Suppressor macrophage (primary cell): ENCODE measurements at places on chromosomes 3 and 15.

GRCh38 chr15:52303093-52303772 lies 7.6 kb upstream of the MYO5C start:
- DNase-seq: no peak

- DNase-seq: peak; percentile 58
Measured at GRCh38 chr3:31981206-31982181, at the start of the genes OSBPL10 and ZNF860. Gene OSBPL10 (minus strand): TSS chr3:31981262. CDS start chr3:31981179, 83 bp downstream. Gene ZNF860 (plus strand): TSS chr3:31981750. CDS start chr3:31989080, 7,330 bp downstream.

DNA sequence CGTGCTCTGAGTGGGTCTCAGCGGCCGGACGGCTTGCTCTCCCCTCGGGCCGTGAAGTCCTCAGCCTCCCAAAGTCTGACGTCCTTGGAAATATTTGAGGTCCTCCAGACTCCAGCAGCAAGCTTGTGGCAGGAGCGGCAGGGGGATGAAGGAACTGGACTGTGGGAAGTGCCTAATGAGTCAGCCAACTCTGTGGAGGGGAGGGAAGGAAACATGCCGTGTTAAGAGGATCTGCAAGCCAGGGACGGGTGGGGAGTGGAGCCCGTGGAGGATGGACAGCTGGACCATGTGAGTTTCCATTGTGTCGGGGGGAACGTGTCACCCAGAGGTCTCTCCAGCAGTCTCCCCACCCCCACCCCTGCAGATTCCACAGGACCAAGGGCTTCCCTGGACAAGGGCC lies 39.4 kb upstream of the IDH2 start:
- DNase-seq: peak; percentile 75

DNA sequence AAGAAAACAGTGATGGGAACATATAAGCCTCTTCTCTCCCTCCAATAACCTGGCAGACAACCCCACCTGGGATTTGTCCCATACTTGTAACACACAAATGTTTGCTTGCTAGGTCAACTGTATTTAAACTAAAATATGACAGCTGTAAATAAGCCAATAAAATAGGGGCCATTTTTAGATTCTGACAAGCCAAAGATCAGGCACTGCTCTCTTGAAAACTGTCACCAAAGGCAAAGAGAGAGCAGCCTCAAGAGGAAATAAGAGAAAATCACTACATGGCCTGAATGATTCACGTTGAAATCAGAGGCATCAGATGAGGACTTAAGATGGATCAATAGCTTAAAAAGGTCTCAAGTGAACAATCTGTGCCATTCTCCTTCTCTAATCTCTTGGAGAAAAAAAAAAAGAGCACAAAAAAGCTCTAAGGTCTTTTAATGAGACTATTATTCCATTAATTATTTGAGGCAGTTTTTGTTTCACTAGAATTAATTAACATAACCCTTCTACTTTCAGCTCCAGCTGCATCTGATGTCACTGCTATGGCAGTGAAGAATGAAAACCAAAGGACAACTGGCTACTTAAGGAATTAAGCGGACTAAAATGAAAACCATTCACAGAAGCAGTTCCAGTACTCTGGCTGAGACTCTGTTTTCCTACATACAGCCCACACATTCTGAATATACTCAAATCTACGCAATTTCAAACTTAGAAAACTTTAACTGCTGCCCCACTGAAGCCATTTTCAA lies 19.0 kb downstream of the MYO5A start:
- no peak for DNase-seq

- peak; percentile 50 for DNase-seq
Measured at GRCh38 chr15:39455471-39455991, 125.3 kb upstream of the THBS1 start.

- DNase-seq: no peak
Measured at GRCh38 chr3:52693071-52693470, 7.2 kb downstream of the GNL3 start.

GRCh38 chr3:19425825-19426224 lies 277.5 kb downstream of the KCNH8 start:
- no peak for DNase-seq

DNA sequence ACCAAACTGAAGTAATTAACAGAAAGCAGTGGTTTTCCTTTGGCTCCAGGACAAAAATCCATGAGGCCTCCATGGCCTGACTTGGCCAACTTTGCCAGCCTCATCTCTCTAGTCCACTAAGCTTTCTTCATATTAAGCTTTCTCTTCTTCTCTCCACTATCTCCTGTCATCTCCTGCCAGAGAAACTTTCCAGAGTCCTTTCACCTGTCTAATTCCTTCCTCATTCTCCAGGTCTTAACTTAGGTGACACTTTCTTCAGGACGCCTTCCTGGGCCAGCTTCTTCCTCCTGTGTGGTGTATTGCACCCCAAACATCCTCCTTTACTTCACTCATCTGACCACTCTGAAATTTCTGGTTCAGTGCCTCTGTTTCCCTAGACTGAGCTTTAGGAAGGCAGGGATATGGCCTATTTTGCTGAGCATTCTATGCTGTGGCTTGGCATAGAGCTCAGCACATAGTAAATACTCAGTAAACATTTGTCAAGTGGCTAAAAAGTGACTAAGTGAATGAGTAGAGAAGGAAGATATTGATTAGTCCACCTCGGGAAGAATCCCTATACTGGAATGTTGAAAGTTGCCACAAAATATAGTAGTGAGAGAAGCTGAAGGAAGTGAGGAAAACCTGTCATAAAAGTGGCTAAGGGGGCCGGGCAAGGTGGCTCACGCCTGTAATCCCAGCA lies 34.6 kb upstream of the IGF2BP2 start:
- DNase-seq: no peak
